ENCODE measurements at places on chromosomes 6 and 20. TPM values are rescaled to one million over a fixed set of nuclear protein-coding genes. Genes with fewer than 3 reads are reported as not detected.

The SPTLC3 gene
- 26.4 TPM for total RNA-seq

The CLVS2 gene
- 0.18 TPM for total RNA-seq

The MC3R gene
- not detected for total RNA-seq

The APMAP gene
- 74.0 TPM for total RNA-seq

The CD83 gene
- 2.1 TPM for total RNA-seq

The OR2B6 gene
- total RNA-seq = not detected

The TREM1 gene
- total RNA-seq = 2.2 TPM

The KATNA1 gene
- 16.4 TPM for total RNA-seq

The TNNC2 gene
- total RNA-seq = 0.57 TPM

The TBXT gene
- total RNA-seq = not detected

The HLA-E gene
- 330 TPM for total RNA-seq

The BHLHE23 gene
- not detected for total RNA-seq

The VIP gene
- total RNA-seq = 0.39 TPM

The TMEM200A gene
- 4.5 TPM for total RNA-seq

The TXLNB gene
- total RNA-seq = 0.94 TPM

The HLA-DRB1 gene
- 109 TPM for total RNA-seq

The ANKRD6 gene
- 34.3 TPM for total RNA-seq

The SLC22A16 gene
- not detected for total RNA-seq

The ZC3H12D gene
- 2.4 TPM for total RNA-seq

The PERP gene
- total RNA-seq = 95.5 TPM

The LINC00237 gene
- not detected for total RNA-seq

The TFAP2A gene
- 45.2 TPM for total RNA-seq

The LST1 gene
- 6.7 TPM for total RNA-seq

The LTB gene
- total RNA-seq = 0.42 TPM

The TTK gene
- total RNA-seq = 1.5 TPM

The CAPN11 gene
- 2.1 TPM for total RNA-seq

The BCAS1 gene
- 67.2 TPM for total RNA-seq

The HMGCLL1 gene
- total RNA-seq = 0.57 TPM

The MYH7B gene
- 1.4 TPM for total RNA-seq

The COX4I2 gene
- 4.0 TPM for total RNA-seq

The TSHZ2 gene
- 23.3 TPM for total RNA-seq

The NMBR gene
- total RNA-seq = not detected

The BANF2 gene
- total RNA-seq = not detected

The SLC17A2 gene
- not detected for total RNA-seq

The TAAR6 gene
- total RNA-seq = not detected

The CAGE1 gene
- total RNA-seq = not detected

The RIMS4 gene
- 0.44 TPM for total RNA-seq

The PPP1R16B gene
- 10.4 TPM for total RNA-seq

The MYO6 gene
- total RNA-seq = 81.1 TPM

The SLC22A3 gene
- total RNA-seq = 8.5 TPM

The RNF146 gene
- 36.5 TPM for total RNA-seq

The C20orf96 gene
- 10.4 TPM for total RNA-seq

The BAK1 gene
- 27.9 TPM for total RNA-seq

The OPRM1 gene
- total RNA-seq = not detected

The LRFN2 gene
- 0.34 TPM for total RNA-seq

The ULBP3 gene
- total RNA-seq = 4.5 TPM

The TPX2 gene
- total RNA-seq = 0.81 TPM

The RIPK1 gene
- total RNA-seq = 28.4 TPM
